ENCODE measurements at places on chromosomes 13 and 19. TPM values are rescaled to one million over a fixed set of nuclear protein-coding genes. Genes with fewer than 3 reads are reported as not detected.

The ZIM2 gene
- not detected for total RNA-seq

The MPV17L2 gene
- total RNA-seq = 12.5 TPM

The GNA15 gene
- total RNA-seq = not detected

- H3K27me3 ChIP-seq = peaks cover 6% of the 10 kb centered on the region
- H3K36me3 ChIP-seq = no peaks in the 10 kb centered on the region
- no peak overlapping the region for H3K4me3 ChIP-seq
- no peaks in the 10 kb centered on the region for H3K4me1 ChIP-seq
Measured at GRCh38 chr13:111537115-111537728, 216.8 kb downstream of the TEX29 start.

- peaks cover 35% of the 10 kb centered on the region for H3K4me1 ChIP-seq
- H3K4me3 ChIP-seq = peak overlapping the region; percentile 99
- H3K27ac ChIP-seq = peak overlapping the region; percentile 96
Measured at GRCh38 chr19:11737964-11738745, 591 bp downstream of the ZNF823 start.

DNA sequence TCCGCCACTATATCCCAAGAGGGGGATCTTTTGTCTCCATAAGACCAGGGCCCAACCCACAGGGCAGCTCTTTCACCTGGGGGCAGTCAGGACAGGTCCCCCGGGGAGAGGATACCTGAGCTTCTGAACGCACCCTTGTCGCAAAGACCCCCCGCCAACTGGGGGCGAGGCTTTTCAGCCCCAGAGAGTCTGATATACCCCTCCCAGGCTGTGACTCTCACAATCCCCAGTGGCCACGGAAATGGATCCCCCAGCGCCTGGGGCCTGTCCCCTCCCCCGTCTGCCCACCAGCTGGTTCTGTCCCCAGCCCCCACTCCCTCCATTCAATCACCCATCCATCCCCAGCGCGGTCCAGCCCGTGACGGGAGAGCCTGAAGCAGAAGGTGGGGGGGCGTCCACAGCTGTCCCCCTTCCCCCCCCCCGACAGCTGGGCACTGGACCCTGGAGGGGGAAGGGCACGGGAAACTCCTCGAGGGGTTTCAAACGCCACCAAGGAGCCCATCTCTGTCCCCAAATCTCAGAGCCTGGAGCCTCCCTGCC is 823 bp downstream of the DOCK6 start:
- DNase-seq = no peak
- 0 out of 2 replicates have a peak overlapping the region, but pooled peaks have one; percentile 52 for H3K27ac ChIP-seq
- peaks cover 16% of the 10 kb centered on the region for H3K4me1 ChIP-seq
- peak overlapping the region; percentile 72 for H3K4me3 ChIP-seq
- H3K36me3 ChIP-seq = no peaks in the 10 kb centered on the region

Data from HFFc6 (cell line).